ENCODE measurements at places on chromosomes 16 and 17.

GRCh38 chr16:85891776-85892166 is 7.2 kb upstream of the IRF8 start:
- DNase-seq: no peak

GRCh38 chr16:50071075-50071671 is 5.4 kb downstream of the HEATR3 start:
- DNase-seq: no peak

- no peak for DNase-seq
Observed at GRCh38 chr17:30961209-30962188, 9.3 kb upstream of the RNF135 start.

- peak; percentile 41 for DNase-seq
Observed at GRCh38 chr17:29111816-29112499, 68.2 kb downstream of the MYO18A start.

DNA sequence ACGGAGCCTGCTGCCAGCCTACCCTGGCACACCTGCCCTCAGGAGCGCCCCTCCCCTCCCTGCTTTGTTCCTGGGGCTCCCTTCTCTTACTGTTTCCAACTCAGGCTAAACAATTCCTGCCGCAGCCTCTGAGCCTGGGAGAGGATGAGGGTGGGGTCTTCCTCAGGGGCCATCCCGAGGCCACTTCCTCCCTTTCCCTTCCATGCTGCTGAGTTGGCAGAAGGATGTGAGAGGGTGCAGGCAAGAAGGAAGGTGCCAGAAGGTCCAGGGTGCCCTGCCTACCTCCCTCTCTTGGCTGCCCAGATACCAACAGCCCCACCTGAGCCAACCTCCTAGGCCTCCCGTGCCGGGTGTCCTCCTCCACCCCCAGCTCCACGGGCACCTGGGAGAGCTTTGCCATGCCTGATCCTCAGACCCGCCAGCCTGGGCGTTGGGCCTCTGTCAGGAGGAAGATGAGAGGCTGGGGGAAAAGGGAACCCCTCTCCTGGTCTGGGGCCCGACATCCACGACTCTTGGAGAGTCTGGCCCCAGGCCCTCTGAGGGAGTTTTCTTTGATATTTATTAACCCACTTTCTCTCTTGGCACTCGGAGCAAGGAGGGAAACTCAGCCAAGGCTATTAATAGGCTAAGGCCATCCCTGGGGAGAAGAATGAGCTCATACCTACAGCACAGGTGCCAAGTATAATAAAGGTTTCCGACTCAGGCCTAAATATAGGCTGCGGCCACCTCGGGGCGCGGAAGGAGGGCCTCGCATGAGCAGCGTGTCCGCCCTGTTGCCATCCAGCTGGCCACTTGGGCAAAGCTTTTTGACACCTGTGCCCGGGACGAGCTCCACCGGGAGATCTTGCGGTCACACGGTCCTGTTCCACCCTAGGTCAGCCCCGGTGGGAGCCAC is 232.0 kb downstream of the ENGASE start:
- no peak for DNase-seq

- DNase-seq: no peak
Observed at GRCh38 chr16:81142864-81143263, 46.7 kb upstream of the GCSH start.

DNA sequence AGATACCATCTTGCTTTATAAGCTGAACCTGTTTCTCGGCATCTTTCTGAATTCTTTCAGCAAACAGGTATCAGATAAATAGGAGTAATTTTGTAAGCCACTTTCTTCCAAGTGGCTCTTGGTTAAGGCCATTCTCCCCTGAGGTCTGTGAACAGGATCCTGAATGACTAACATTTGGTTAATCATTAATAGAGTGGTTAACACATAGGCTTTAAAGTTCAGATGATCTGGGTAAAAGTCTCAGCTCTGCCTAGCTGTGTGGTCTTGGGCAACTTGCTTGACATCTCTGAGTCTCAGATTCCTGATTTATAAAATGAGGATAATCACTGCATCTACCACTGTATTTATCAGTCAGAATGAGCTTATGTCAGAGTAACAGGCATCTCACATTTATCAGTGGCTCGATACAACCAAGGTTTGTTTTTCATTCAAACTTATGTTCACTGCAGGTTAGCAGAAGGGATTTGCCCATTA is 44.4 kb upstream of the ANKFN1 start:
- DNase-seq: no peak

DNA sequence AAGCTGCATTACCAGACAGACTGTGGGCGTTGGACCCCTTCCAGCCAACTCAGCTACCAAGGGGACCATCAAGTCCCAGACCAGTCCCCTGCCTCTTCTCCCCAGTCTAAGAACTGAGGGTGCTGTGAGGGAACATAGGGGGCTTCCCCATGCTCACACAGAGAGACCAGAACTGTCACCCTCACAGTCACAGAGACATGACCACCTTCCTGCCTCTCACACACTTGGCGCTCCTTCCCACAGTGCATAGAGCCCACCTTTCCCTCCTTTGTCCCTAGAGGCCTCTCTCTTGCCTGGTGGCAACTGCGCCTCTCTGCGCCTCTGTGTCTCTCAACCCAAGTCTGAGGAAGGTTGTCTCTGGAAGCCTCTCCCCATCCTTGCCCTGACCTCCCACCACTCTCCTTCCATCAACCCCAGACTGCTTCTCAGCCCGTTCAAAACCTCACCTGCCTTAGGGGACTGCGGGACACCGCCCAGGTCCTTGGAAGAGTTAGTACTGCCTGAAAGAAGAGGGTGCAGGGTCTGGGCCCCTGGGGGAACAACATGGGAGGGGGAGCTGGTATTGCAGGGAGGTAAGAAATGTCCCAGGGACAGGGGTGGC is 6.1 kb upstream of the LHX1 start:
- no peak for DNase-seq

DNA sequence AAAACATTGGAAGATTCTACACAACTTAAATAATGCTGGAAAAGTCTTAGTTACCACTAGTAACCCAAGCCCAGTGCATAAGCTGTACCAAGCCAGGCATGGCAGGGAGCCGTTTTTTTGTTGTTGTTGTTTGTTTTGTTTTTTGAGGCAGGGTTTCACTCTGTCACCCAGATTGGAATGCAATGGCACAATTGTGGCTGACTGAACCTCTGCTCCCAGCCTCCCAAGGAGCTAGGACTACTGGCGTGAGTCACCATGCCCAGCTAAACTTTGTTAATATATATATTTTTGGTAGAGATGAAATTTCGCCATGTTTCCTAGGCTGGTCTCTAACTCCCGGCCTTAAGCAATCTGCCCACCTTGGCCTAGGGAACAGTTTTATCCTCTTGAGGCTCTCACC is 564 bp upstream of the TMIGD1 start:
- DNase-seq: no peak

DNA sequence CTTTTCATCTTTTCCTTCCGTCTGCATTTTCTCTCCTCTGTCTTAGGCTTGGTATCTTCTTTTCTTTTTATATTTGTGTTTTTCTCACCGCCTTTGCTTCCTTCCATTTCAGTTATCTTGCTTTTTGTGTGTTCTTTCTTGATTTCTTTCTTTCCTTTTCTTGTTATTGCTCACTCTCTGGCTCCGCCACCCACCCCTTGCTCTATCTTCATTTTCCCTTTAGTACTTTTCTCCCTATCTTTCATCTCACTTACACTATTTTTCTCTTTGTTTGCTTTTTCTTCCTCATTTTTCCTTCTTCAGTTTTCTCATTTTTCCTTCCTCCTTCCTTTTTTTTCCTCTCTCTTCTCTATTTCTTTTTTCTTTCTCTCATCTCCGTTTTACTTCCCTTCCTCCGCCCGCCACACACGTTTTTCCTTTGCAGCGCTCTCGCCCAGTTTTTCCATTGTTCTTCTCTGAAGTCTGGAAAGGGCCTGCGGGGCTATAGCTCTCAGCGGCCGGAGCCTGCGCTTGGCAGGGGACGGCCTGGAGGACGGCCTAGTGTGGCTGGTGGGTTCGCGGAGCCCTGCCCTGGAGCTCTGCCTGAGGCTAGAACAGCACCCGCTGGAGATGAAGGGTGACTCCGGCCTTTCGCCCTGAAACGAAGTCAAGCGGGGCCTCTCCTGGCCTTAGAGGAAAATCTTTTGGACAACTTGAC is 5.2 kb upstream of the HOXB13 start:
- DNase-seq: no peak

DNA sequence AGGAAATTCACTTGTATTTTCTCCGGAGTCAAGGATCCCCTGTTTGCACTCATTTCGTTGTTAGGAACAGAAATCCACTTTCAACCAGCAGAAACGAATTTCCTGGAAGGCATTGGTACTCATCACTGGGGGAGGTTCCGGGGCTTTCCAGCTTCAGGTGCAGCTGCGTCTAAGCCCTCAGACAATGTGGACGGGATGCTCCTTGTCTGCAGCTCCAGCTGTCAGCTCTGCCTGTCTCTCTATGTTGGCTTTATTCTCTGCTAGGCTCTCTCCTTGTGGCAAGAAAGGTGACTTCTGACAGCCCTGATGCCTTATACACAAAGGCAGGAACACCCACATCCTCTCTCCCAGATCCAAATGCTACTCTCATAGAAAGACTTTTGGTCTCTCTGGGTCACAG is 183.9 kb upstream of the HSBP1 start:
- no peak for DNase-seq

GRCh38 chr17:21292867-21293830 is 8.6 kb downstream of the MAP2K3 start:
- DNase-seq: no peak

GRCh38 chr16:67429053-67429798 is 1.7 kb upstream of the HSD11B2 start:
- no peak for DNase-seq

- DNase-seq: no peak
Observed at GRCh38 chr17:17042851-17043460, 699 bp downstream of the MPRIP start.

DNA sequence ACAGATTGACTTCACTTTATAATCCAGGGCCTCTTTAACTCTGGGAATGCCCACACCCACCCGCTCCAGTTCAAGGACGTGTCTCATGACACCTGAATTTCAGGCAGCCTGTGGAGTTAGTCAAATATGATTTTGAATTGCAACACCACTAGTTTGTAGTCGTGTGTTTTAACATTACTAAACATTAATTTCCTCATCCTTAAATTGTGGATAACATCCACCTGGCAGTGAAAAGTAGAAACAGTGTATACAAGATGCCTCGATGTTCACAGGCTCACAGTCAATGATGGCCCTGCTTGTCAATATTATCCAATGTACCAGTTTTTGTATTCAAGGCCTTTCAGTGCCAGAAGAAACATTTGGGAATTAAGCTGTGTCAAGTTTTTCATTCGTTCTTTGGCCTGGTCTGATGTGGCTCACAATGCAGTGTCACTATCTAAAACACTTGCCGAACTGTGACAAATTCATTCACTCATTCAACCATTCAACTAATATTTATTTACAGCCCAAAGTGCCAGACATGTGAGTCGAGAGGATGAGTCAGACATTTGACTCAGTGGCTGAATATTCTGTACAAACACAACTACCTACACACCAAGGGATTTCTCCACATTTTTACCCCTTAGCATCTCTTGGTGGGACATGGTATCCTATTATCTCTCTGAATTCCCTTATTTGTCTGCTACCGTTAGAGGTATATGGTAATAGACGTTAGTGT is 1.4 kb downstream of the MEIOB start:
- no peak for DNase-seq

Data from activated T-helper 1 cell treated with anti-CD3 and anti-CD28 coated beads, Interleukin-12 subunit alpha, Interleukin-12 subunit beta, Interleukin-2, Interleukin-4 antibody, amounts not matched to agents 30 ng/mL and 10 ng/mL and 1 ng/mL, durations not matched to agents 14 hours and 24 hours and 36 hours (primary cell).